Prostate gland (tissue), 2 donors: ENCODE measurements at places on chromosomes 3 and 15.

DNA sequence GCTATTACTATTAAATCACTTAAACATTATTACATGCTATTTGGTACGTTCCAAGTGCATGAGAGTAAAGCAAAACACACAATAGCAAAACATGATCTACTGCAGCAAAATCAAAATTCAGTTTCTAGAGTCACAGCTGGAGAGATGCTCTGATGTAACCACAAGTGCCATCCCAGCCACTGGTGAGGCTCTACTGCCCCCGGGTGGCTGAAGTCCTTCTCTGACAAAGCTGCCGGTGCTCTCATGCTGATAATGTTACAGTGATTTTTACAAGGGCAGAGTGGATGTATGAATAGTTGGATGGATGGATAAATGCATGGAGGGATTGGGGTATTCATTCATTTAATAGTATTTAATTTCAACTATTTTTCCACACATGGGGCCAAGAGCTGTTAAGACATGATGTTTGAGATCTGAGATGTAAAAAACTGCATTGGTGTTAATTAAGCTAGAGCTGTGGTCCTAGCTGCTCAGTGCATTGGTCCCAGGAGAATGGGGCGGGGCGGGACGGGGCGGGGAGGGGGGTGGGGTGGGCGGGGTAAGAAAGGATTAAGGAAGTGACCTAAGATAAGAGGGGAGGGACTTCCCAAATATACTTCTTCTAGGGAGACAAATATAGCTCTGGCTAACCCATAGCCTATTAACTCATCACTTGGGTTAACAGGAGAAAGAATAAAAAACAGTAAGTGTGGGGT lies 5.3 kb upstream of the SPESP1 start:
- peak; percentile 63 for DNase-seq

- DNase-seq, result no peak
Observed at GRCh38 chr3:97885931-97886824, 64.4 kb downstream of the CRYBG3 start.

DNA sequence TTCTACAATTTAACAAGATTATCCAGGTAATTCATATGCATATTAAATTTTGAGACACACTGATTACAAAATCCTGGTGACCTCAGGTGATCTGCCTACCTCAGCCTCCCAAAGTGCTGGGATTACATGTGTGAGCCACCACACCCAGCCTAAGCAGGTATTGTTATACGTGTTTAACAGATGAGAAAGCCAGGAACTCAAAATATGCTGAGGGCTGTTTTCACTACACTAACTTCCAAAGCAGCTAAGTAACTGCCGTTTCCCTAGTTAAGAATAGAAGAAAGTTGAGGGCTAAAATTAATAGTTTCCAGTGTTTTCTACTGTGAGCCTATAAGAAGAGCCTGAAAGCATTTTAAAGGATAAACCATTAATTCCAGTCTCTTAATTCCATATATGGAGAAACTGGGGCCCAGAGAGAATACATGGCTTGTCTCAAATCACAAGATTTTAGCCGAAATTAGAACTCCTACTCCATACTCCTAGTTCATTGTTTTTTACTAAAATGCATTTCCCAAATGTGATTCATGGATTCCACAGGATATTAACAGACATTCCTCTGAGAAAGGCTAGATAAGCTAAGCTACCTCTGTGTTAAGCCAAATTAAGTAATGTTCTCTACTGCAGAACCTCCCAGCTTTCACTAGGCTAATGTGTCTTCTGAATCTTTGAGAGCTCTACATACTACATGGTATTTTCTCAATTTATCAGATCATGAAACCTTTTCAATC lies 17.0 kb upstream of the AVEN start:
- DNase-seq, result no peak

GRCh38 chr3:129481766-129482332 lies 41.8 kb downstream of the IFT122 start:
- DNase-seq, result peak; percentile 10

DNA sequence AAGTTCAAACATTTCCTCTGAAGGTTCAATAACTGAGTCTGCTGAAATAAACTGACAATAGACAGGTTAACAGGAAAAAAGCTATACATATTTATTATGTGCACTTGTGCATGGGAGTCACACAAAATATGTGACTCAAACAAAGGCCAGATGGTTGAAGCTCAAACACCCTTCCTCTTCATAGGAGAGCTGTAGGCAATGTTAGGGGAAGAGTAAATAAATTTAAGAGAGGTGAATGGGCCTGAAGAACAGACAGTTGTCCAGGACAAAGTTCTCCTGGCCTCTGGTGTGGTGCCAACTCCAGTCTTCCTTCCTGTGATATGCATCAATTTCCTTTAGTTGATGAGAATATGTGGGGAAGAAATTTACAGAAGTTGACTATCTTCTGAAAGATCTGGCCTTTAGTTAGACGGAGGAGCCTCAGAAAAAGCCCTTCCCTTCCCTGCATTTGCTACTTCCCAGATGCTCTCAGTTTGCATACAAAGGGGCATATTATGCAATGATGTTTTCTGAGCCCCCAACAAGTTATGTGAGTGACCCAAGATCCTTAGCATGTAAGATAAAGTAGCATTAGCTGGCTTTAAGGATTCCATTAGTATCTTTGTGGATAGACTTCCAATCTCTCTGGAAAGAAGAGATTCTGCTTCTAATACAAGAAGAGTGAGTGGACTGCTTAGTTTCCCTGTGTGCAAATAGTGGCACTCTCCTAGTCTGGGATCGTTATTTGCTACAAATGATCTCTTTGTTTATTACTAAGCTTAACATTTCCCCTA lies 96.4 kb upstream of the IGSF10 start:
- no peak for DNase-seq

DNA sequence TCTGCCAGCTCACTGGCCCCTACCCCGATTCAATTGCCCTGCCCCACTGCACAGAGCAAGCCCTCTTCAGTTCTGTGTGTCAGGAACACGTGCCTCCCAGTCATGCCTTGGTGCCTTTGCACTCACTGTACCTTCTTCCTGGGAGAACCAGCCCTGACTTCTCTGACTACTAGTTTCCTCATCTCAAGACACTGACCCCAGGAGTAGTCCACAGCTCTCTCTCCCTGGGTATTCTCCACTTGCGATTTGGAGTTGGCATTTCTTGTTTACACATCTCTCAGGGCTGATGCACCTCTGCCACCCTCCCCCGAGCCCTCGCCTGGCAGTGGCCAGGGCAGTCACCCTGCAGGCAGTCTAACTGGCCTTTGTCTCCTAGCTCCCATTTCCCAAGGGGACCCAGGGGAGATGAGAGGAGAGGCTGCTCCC lies 5.7 kb downstream of the CISH start:
- DNase-seq, result no peak

- no peak for DNase-seq
Observed at GRCh38 chr3:52194485-52195290, 3.3 kb upstream of the ALAS1 start.

- no peak for DNase-seq
Observed at GRCh38 chr3:197942956-197943556, 6.9 kb upstream of the RPL35A start.

DNA sequence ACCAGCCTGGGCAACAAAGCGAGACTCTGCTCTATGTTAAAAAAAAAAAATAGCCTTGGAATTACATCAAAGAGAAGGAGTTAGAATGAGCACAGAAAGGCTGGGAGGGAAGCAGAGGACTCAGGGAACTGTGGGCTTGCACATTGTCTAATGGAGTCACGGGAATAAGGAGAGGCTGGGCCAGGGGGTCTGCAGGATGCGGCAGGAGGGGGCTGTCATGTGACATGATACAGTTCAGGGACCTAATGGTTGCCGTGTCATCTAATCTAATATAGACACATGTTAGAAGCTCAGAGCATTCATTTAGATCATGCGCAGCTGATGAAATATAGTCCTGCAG lies 32.5 kb downstream of the GRK7 start:
- no peak for DNase-seq

GRCh38 chr3:89052386-89052785 lies 55.0 kb upstream of the EPHA3 start:
- DNase-seq, result no peak

DNA sequence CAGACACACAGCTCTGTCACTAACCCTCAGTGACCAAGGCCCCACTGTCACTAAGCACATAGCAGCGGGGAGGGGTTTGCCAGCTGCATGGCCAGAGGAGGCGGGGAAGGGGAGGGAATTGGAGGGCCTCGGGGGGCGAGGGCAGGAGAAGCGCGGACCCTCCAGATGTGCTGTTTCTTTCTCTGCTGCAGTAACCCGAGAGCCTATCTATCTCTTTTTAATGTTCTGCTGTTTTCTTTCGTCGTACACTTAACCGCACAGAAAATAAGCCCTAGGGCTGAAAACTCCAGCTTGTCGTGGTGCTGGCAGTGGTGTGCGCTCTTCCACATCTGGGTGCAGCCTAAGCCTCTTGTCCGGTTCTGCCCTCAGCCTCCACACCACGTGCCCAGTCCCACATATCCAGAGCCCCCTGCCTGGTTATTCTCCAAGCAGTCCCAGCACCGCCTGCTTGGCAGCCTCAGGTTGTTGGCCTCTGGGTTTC lies 51.1 kb downstream of the BDH1 start:
- DNase-seq, result no peak

- peak; percentile 72 for DNase-seq
Observed at GRCh38 chr3:194112120-194113106, 23.5 kb upstream of the HES1 start.

GRCh38 chr3:122247825-122248185 lies 64.3 kb downstream of the CASR start:
- DNase-seq, result no peak

DNA sequence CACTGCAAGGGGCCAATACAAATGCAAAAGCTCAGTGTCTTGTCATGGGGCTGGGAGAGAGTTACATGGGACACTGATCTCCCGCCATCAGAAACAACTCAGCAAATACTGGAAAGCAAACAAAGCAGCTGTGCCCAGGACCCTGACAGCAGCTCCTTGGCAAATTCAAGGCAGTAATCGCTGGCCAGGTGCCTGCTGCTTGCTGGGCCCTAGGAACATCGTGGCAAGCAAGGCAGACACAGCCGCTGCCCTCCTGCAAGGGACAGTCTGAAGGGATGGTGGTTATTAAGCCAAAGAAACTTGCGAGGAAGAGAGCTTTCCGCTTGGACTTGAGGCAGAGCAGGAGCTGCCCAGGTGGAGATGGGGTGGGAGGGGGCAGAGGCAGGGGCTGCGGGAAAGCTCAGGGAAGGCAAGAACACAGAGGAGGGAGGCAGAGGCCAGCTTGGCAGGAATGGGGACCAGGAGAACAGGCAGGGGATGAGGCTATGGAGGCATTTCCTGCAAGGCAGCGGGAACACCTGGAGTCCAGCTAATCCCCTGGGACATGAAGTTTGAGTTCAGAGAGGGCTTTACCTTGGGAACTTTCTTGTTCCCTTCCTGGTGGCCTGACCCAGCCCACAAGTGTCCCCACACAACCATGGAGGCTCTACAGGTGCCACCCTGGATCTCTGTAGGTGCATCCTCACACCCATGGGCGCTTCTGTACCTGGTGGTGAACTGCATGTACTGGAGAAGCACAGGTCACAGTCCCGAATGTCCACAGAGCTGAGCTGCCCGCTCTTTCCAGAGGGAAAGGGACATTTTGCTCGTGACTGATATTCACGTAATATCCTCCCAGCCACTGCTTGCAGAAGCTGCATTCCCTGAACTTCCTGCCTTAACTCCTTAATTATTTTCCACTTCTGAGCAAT lies 78.7 kb upstream of the ATP2B2 start:
- no peak for DNase-seq

DNA sequence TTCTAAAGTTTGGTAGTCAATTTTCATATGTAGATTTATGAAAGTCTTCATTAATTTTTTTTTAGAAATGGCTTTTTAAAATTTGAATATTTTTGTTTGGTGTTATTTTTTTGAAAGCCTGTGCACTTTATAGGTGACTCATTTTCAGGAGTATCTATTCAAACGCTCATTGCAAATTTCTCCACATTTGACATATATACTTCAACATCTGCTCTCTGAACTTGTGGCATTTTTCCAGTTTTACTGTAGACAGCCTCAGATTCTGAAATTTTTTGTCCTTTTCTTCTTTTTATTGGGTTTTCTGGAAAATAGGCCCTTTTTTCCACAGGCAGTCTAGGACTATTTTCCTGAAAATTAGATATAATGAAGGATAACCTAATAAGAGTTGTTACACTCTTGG lies 396.6 kb downstream of the RBMS3 start:
- DNase-seq, result no peak
